Hindlimb muscle (tissue), 1 donor: ENCODE measurements at places on chromosomes 7 and 10.

DNA sequence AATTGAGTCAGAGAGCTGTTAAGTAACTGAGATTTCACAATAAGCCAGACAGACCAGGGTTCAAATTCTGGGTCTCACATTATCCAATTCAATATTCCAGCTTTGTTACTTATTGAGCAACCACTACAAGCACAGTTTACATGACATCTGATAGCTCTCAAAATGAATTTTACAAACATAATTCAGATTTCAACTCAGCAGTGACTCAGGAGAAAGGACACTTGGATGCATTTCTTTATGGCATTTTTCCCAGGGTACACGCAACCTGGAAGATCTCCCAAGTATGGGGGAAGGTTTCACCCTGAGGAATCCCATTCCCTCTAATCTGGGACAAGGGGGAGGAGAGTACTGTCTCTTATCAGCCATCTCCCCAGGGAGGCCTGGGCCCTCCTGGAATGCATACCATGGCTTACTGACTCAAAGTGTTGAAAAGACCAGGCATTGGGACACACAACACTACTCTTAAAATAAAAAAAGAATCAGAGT is 102.4 kb downstream of the CFTR start:
- DNase-seq, result no peak

GRCh38 chr7:41287559-41288335 is 415.1 kb downstream of the INHBA start:
- no peak for DNase-seq

- DNase-seq, result no peak
Measured at GRCh38 chr7:138244606-138245005, 168.3 kb downstream of the AKR1D1 start.

DNA sequence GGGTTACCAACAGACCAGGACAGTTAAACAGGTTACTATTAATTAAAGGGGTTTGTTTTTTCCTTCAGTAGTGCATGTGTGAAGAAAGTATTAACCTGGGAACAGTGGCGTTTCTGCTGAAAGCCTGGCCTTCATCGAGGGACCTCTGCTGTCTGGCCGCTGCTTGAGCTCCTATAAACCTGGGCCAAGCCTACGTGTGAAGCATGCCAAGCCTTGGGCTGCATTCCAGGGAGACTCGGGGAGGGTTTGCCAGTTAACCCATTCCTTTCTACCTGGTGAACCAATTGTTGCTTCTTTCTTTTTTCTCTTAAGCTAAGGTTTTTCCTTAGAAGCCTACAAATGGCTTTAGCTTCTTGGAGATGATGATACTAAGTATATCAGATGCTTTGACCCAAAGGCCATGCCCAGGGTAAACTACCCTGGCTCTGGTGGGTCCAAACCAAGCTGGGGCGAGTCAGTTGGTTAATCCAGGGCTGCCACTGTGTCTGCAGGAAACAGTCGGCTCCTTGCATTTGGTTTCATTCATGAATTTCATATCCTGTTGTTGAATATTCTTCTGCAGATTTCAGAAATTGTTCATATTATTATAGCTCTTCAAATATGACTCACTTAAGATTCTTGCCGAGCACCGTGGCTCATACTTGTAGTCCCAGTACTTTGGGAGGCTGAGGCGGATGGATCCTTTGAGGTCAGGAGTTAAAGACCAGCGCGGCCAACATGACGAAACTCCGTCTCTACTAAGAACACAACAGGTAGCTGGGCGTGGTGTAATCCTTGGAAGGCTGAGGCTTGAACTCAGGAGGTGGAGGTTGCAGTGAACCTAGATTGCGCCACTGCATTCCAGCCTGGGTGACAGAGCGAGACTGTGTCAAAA is 23.8 kb downstream of the PFKP start:
- no peak for DNase-seq

DNA sequence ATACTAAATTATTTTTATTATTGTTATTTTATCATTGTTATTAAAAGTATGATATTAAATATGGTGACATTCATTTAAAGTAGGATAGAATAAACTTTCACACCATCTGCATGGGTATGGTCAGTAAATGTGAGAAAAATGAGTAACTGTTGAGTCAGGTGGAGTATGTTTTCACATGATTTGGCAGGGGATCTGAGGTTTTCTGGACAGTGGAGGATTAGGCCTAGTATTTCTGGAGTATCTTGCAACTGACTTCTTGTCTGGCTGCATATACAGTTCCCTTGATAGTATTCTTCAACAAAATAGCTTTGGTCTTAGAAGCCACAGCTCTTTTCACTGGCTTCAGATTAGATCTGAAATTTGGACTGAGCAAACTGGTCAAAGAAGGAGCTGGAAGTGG is 54.5 kb downstream of the GBF1 start:
- no peak for DNase-seq

GRCh38 chr7:16317406-16317805 is 103.9 kb downstream of the CRPPA start:
- DNase-seq, result no peak

GRCh38 chr7:1709900-1710299 is 39.8 kb downstream of the ELFN1 start:
- DNase-seq, result no peak

DNA sequence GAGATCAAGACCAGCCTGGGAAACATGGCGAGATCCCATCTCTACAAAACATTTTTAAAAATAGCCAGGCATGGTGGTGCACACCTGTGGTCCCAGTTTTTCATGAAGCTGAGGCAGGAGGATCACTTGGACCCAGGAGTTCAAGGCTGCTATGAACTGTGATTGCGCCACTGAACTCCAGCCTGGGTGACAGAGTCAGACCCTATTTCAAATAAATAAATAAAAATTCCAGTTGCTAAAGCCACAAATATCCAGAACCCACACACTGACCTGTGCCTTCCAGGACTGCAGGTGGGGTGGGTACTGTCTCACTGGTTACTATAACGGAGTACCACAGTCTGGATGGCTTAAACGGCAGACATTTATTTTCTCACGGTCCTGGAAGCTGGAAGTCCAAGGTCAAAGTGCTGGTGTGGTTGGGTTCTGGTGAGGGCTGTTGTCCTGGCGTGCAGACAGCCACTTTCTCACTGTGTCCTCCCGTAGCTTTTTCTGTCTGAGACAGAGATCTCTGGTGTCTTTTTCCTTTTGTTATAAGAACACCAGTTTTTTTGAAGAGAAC is 38.8 kb downstream of the ASB13 start:
- no peak for DNase-seq

DNA sequence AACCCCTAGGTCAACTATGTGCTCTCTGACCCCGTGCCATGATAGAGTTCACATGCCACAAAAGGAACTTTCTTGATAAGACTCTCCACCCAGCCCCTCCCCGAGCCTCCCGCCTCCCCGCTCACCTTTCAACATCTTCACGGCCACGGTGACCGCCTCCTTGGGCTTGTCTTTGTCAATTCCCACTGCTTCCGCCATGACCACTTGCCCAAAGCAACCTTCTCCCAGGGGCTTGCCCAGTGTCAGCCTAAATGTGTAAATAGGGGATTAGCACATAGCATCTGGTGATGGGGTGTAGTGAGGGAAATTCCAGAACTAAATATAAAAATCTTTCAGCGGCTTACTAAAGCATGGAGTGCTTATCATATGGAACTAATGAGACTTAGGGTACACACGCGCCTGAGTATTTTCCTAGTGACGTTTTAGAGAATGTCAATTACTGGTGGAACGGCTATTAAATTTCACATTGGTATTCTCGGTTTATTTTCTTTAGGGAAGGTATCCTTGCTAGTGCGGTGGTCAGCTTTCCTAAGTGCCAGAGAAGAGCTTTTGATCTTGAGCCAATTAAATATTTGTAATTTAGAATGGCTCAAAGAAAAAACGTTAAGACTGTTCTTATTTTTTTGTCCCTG is 97.4 kb downstream of the FGFR2 start:
- no peak for DNase-seq

DNA sequence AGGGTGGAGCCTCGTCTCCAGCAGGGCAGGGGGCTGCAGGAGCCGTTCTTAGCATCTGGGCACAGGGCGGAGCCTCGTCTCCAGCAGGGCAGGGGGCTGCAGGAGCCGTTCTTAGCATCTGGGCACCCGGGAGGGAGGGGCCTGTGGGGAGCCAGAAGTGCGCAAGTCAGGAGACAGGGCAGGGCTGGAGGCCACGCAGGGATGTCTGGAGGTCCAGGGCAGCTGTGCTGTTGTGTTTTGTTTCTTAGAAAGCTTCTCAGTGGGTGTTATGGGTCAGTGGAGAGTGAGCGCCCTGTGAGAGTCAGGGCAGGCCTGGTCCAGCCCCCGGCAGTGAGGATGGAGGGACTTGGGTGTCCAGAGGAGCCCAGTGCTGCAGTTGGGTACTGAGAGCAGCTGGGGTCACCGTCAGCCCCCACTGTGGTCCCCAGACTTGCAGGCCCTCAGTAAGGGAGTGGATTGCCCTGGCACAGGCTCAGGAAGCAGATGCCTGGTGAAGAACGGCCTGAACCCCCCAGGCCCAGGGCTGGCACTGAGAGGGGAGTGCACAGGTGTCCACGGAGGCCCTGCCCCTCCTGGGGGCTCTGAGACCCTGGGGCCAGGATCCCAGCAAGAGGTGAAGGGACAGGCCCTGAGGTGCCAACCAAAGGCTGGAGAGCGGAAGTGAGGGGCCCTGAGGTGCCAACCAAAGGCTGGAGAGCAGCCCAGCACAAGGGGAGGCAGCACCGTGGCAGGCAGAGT is 29.8 kb downstream of the FAM20C start:
- DNase-seq, result no peak

GRCh38 chr10:101834341-101834740 is 9.3 kb downstream of the KCNIP2 start:
- no peak for DNase-seq

- DNase-seq, result no peak
Measured at GRCh38 chr10:59064080-59064692, 112.3 kb upstream of the PHYHIPL start.

- no peak for DNase-seq
Measured at GRCh38 chr10:31758495-31758894, 170.1 kb downstream of the ARHGAP12 start.

GRCh38 chr7:15685358-15686294 is 857 bp downstream of the MEOX2 start:
- DNase-seq, result no peak

GRCh38 chr10:128470321-128470965 is 344.2 kb upstream of the MKI67 start:
- DNase-seq, result no peak

DNA sequence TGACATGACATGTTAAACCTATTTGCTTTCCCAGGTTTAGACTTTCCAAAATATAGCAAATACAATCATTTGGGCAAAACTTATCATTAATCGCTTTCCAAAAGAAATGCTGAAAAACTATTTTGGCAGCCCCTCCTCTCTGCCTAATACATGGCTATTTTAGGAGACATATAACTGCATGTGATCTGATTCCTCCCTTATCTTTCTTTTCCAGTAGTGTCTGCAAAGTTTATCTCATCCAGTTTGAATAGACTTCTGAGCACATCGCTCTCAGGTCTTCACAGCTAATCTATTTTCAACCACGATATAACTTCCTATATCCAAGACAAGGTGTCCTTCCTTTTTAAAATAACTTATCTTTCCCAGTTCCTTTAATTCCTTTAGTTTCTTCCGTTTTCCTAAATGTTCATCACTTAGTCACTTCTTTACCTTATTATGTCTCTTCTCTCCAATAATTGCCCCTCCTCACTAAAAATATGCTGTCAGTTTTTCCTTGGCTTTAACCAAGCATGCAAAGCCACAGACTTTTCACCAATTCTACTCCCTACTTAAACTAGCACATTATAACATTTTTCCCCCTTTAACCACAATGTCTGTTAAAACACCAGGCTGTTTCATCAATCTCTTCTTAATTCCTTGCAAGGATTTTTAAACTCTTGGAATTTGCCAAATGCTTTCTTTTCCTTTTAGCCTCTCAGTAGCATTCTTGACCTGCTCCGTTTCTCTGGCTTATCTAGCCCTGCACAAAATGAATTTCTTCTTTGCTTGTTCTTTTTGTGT is 24.4 kb downstream of the GNG11 start:
- DNase-seq, result no peak

DNA sequence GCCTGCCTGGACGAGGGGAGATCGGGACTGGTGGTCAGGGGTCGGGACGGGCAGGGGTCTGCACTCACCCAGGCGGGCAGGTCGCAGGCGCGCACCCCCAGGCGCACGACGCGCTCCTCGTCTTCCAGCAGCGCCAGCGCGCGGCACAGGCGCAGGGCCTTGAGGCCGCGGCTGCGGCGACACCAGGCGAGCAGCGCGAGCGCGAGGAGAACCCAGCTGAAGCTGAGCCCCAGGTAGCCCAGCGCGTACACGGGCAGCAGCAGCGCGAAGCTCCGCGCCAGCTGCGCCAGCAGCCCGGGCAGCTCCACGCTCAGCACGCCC is 328 bp downstream of the ESYT2 start:
- DNase-seq, result peak; percentile 76

DNA sequence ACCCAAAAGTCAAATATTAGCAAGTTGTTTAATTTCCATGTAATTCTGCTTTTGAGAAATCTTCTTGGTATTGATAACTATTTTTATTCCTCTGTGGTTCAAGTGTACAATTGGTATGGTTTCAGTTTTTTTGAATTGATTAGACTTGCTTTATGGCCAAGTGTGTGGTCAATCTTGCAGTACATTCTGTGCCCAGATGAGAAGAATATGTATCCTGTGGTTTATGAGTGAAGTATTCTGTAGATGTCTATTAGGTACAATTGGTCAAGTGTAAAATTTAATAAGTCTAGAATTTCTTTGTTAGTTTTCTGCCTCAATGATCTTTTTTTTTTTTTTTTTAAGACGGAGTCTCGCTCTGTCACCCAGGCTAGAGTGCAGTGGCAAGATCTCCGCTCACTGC is 36.6 kb upstream of the C7orf33 start:
- no peak for DNase-seq
